ENCODE measurements at places on chromosomes 3 and 15.

GRCh38 chr3:8838234-8838633, 68.8 kb upstream of the OXTR start:
- DNase-seq, result no peak

DNA sequence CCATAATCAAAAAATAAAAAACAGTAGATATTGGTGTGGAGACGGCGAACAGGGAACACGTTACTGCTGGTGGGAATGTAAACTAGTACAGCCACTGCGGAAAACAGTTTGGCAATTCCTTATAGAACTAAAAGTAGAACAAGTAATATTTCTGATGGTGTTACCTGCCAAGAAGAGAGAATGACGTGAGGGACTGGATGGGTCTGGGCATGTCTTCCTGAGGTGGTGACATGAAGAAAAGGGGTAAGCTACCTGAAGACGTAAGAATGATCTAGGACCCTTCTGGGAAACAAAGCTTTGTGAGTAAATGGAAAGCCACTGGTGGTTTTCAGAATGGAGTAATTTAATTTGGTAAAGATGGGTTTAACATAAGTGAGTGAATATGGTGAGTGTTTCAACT, 19.4 kb upstream of the PLOD2 start:
- DNase-seq, result no peak

DNA sequence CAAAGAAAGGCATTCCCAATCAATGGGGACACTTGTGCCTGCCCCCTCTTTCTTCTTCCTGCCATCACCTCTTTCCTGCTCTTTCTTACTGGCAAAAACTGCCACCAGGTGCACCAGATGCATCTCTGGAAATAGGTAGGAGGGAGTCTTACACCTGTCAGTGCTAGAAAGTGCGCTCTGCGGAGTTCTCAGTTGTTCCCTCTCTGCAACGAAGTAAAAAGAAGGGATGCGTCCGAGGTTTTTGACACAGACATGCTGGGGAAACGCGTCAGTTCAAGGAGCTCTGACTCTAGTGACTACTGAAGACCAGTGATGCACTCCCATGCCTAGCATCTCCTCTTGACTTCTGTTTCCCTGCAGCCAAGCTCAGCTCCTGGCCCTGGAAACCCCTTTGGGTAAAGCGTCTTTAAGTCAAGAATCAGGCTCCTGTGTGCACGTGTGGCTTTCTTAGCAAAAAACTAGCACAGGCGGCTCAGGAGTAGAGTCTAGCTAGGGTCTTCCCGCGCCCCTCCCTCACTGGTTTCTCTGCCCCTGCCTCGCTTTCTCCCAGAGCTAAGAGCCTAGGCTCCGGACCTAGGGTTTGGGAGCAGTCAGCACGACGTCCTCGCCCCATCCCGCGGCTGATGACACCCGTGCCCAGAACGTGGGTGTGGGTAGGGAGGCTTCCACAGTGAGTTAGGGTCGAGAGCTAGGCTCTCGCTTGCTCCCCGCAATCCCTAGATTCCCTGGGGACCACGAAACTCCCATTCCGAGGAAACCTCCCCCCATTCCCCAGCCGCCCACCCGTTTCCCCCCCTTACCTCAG, 564 bp upstream of the GRM7 start:
- no peak for DNase-seq

- DNase-seq, result no peak
Observed at GRCh38 chr3:13092621-13093617, 19.7 kb upstream of the IQSEC1 start.

DNA sequence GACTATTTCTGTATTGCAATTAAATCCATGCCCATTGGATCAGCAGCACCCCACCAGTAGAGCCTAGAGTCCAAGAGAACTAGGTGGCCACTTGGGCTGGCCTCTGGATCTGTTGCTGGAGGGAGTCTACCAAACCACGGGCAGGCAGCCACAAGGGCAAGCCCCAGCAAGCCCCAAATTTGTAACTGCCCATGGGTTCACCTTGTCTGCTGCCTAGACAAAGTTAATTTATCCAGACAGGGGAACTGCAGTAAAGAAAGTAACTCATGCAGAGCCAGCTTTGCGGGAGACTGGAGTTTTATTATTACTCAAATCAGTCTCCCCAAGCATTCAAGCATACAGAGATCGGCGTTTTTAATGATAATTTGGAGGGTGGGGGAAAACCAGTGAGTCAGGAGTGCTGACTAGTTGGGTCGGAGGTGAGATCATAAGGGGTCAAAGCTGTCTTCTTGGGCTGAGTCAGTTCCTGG, 74.0 kb upstream of the TERB2 start:
- no peak for DNase-seq

GRCh38 chr15:73355612-73356265, 13.0 kb downstream of the HCN4 start:
- no peak for DNase-seq

DNA sequence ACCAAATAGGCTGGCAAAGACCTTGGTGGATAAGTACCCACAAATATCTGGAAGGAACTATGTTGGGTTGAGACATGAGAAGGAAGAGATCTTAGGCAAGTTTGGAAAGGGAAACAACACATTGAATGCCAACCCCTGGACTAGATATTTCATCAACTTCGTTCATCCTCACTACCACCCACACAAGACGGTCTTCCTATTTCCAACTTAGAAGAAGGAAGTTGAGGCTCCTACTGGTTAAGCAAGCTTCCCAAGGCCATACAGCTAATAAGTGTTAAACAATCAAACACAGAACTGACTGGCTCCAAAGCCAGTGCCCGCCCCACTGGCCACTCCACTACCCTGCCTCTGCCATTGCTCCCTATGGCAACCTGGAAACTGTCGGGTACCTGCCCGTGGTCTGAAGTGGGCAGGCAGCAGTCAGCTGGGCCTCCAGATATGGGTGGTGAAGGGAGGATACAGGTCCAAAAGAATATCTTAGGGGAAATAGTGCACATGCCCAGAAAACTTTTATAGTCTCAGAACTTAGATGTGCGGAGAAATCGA, 94.9 kb downstream of the LIPC start:
- DNase-seq, result no peak
